ENCODE measurements at places on chromosomes 11 and 22.

GRCh38 chr11:83852775-83853442 is 566.7 kb upstream of the CCDC90B start:
- DNase-seq = no peak

- DNase-seq = no peak
Measured at GRCh38 chr11:75453916-75454655, 21.1 kb upstream of the KLHL35 start.

DNA sequence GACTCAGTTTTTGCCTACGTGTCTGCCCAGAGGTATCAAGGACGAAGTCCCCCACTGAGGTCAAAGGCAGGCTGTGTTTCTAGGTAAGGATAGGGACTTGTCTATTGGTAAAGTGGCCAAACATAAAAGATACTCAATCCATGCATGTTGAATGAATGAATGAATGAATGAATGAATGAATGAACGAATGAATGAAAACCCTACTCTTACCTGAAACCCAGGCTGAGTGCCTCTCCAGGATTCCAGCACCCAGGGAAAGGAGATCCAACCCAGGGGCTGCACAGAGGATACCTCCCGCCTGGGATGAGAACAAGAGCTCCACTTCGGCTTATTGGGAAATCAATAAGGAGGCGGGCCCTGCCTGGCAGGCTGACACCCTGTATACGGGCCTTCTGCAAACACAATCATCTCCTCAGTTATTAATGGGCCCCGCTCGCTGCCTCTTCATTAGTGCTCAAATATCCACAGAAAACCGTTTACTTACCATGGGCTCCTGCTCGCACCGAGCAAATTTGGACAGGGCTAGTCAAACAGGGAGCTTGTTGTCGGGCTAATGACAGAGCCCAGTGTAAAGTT is 177.4 kb downstream of the BUD13 start:
- no peak for DNase-seq

DNA sequence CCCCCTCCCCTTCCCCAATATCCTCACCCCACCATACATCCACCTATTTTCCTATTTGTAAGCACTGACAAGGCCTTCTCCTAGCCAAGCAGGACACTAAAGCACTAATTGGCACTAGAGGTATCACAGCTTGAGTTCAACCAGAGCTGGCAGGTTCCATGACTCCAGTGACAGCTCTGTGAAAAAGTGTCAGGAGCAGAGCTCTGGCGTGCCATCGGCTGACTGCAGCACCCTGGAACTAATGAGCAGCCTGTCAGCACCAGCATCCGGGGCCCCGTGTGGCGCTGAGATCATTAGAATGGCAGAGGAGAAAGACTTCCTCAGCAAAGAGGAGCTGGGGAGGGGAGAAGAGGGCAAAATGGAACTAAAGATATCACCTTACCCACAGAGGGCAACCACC is 847.4 kb downstream of the NTM start:
- no peak for DNase-seq

DNA sequence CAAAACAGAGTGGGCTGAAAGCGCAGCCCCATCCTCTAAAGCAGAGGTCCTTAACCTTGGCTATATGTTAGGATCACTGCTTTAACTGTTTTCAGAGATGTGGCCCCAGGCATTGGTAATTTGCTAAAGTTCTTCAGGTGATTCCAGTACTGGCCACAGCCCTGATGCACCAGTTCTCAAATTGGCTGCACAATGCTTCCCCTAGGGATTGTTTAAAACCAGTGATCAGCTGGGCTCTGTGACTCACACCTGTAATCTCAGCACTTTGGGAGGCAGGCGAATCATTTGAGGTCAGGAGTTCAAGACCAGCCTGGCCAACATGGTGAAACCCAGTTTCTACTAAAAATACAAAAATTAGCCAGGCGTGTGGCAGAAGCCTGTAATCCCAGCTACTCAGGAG is 8.4 kb upstream of the IRAG1 start:
- DNase-seq = no peak

DNA sequence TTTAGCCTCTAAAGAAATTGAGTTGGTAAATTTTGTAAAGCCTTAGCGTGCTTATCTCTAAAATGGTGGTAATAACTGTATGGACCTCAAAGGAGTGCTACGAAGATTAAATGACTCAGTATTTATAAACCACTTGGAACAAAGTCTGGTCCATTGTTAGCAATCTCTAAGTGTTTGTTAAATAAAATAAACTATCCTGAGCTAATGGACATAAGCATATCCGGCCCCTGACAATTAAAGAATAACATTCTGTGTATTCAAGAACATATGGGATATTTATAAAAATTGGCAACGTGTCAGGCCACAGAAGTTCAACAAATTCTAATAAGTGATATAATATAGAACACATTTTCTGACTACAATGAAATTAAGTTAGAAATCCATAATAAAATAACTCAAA is 71.0 kb downstream of the MYEOV start:
- DNase-seq = no peak

DNA sequence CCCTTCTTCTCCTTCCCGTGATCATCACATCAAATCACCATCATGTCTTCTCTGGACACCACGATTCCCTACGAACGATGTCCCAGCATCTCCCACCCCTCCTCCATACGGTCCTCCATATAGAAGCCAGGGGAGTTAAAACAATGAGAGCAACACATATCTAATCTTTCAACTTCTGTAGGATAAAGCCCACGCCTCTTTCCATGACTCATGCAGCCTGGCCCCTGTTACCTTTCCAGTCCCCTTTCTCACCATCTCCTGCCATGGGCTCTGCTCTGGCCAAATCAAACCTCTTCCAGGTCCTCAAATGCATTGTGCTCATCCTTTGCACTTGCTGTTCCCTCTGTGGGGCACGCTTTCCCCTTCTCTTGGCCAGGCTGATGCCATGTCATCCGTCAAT is 23.6 kb downstream of the RPS6KA4 start:
- DNase-seq = no peak

- DNase-seq = no peak
Measured at GRCh38 chr11:4626207-4627099, 10.8 kb upstream of the OR51D1 start.

- DNase-seq = no peak
Measured at GRCh38 chr11:32297611-32298011, 137.7 kb downstream of the WT1 start.
